Globus pallidus (tissue), 1 donor: ENCODE measurements at places on chromosomes 5 and 9.
A peak's percentile ranks its signal among the peaks of the same experiment; 100 is the strongest.

GRCh38 chr5:34530637-34531036 lies 125.5 kb upstream of the RAI14 start:
- no peak for DNase-seq

DNA sequence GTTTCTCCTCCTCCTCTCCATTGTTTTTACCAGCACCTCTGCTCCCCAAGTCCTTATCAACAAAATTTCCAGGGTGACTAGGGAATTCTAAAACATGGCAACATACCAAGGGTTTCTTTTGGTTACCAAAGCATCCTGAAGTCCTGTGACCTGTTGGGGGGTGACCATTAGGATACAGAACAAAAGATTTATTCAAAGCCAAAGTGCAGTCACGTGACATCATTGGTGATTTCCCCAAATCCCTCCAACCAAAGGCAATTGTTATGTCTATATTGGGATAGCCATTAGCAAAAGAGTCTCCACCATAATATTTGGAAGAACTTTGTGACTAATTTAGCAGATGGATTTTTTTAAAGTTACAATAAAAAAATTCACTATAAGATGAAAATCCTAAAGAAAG lies 168.4 kb downstream of the TRPM6 start:
- no peak for DNase-seq

- no peak for DNase-seq
Measured at GRCh38 chr5:83469075-83469474, 2.5 kb upstream of the VCAN start.

GRCh38 chr9:76701441-76702039 lies 62.7 kb upstream of the PCA3 start:
- no peak for DNase-seq

- no peak for DNase-seq
Measured at GRCh38 chr5:55702598-55703345, 9.4 kb downstream of the SLC38A9 start.

- DNase-seq: no peak
Measured at GRCh38 chr9:22331533-22331932, 115.1 kb upstream of the DMRTA1 start.

GRCh38 chr5:126852091-126852571 lies 75.2 kb downstream of the LMNB1 start:
- no peak for DNase-seq

- DNase-seq: no peak
Measured at GRCh38 chr5:28488752-28489151, 1450.4 kb upstream of the CDH9 start.

- DNase-seq: no peak
Measured at GRCh38 chr5:612498-613424, 621 bp downstream of the CEP72 start.

DNA sequence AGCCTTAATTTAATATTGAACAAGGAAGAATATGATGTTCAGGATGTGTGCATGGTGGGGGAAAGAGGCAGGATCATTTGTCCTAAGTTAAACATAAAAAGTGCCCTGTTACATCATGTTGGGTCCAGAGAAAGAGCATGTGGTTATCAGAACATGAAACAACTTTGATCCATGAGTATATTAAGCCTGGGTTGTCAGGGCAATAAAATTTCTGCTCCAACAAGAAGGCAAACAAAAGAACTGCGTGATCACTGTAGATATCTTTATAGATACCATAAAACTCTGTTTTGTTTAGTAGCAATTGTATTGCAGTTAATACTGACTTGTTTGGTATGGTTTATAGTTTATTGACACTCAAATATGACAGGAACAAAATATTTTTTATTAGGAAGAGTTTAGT lies 35.2 kb downstream of the PCA3 start:
- DNase-seq: no peak

GRCh38 chr9:127451608-127451857 lies 223 bp downstream of the LRSAM1 start:
- DNase-seq: no peak

- no peak for DNase-seq
Measured at GRCh38 chr9:16868701-16869100, 1.8 kb downstream of the BNC2 start.

DNA sequence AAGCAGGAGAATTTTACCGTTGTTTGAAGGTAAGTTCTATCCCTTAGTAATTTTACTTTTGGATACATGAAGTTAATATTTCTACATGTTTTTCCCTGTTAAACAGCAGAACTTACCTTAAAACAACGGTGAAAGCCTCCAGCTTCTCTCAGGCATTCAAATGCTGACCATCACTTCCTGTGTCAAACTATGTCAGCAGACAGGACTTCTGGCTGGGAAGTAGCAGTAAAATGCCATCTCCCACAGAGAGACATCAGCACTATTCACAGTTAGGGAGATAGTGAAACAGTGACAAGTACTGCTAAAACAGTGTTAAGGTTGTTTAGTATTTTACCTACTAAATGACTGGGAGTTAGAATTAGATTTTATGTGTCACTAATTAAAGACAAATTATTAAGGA lies 34.2 kb upstream of the GOLGA1 start:
- DNase-seq: no peak

DNA sequence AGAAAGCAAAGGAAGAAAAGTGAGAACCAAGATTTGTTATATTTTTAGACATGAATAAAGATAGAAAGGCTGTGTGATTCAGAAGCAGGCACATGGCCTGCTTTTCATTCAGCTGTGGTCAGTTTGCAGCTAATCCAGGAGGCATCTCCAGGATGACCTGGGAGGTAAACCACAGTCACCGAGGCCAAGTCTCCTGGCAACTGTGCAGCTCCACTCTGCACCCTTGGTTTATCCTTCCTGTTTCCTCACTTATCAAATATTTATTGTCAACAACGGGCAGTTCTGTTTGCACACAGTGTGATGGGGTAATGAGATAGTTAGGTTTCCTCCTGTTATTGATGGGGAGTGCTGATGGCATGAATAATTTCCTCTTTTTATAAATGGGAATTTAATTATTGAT lies 243.0 kb downstream of the PSAT1 start:
- no peak for DNase-seq

DNA sequence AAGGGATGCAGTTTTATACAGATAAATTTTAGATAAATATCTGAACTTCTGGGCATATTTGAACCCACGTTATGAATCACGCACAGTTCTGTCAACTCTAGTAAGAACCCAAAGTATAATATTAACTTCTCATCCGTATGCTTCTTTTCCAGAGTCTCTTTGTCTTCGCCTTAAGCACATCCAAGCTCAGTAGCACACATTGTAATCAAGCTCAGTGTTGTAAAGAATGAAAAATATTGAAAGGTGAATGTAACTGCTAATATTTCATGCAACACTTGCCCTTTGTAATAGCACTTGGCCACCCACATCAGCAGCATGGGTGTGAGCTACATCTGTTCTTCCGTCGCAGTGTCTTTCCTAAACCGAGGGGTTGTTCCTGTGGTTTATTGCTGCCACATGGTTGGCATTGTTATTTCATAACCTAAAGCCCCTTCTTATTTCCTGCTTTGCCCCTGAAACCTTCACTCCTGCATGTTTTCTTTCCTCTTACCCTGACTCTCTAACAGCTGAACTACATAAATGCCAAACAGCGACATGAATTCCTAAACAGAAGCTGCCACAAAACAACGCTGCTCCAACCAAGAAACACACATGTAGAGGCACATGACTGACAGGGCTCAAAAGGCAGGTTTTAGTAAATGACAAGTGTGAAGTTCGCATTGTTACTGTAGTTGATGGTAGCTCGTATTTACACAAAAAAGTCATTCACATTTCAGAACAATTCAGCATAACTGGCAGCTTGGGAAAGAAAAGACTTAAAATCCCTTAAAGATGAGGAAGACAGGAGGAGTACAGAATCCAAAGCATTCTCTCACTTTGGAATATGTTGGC lies 190.1 kb upstream of the MEF2C start:
- no peak for DNase-seq

DNA sequence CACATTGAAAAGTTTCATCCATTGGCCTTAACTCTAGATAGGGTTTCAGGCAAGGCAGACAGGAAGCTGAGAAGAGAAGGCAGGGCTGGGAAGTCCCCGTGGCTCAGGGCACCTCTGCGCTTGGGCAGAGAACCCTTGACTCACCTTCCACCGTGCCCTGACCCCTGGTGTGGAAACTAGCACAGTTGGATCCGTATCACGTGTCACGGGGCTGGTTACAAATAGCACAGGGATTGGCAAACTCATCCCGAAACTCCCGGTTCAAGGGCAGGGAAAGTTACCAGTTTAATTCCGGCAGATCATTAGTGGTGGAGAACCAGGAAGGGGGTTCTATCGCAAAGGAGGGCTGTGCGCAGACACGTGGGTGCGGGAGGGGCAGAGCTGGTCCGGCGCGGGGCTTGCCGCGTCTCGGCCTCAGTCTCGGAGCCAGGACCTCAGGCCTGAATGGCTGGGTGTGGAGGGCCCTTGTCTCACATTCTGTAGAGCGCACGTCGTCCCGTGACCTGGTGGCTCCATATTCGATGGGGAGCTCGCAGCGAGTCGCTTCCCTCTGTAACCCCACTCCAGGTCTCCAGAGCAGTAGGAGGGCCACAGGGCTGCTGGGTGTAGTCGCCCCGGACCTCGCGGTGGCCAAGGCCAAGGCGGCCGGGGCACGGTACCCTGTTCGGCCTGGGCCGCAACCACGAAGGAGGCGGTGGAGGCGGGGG lies 771 bp upstream of the TMEM171 start:
- DNase-seq: peak; percentile 29

GRCh38 chr9:127783111-127784008 lies 2.5 kb upstream of the CDK9 start:
- DNase-seq: peak; percentile 33

DNA sequence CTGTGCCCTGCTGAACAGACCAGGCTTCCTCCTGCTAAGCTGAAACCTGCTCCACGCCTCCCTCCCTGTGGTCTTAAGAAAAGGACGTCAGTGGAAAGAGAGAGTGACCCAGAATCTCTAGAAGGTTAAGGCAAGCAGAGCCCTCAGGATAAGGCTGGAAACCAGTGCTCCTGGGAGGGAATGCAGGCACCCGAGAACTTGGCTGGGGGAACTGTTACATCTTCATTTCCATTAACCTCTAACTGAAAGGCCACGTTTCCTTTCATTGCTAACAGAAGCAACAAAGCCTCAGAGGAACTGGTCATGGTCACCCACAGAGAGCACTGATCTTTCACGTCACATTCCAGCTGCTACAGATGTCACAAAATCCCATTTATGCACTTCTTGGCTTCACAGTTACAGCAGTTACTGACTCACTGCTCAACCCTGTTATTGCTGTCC lies 26.1 kb upstream of the AKNA start:
- no peak for DNase-seq

DNA sequence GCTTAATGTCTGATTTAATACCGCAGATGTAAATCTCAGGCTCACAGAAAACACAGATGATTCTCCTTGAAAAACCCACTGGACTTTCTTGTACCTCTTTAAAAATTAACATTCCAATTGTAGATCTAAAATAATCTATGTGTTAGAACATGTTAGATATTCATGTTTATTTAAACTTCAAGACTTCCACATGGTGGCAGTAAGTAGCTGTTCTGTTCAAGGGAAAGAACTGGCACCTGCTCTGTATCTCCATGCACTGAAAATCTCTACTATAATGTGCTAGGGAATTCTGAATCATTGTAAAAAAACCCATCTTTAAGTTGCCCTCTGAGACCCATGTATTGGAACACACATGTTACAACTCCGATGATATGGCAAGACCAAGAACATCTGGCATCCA lies 366.9 kb downstream of the DMRTA1 start:
- peak; percentile 2 for DNase-seq

DNA sequence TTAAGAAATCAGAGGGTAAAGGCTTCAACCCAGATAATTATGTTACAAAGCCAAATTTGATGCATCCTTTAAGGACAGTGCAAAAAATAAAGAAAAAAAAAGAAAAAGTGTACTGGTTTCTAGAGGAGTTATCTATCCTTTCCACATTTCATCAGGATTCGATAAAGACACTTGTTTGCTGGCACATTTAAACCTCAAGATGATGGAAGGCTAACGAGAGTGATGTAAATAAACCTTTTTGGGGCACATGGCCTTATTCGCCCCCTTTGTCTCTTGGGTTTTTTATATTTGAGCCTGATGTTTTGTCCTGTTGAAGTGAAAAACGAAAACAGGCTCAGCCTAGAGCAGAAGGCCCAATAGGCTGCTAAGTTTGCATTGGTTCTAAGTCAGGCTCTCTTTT lies 416.5 kb downstream of the TAF11L14 start:
- no peak for DNase-seq

GRCh38 chr5:159324986-159325385 lies 5.3 kb downstream of the IL12B start:
- DNase-seq: no peak
